Activated naive CD8-positive, alpha-beta T cell treated with anti-CD3 and anti-CD28 coated beads for 36 hours (primary cell): ENCODE measurements at places on chromosomes 3 and 15. TPM values are rescaled to one million over a fixed set of nuclear protein-coding genes. Genes with fewer than 3 reads are reported as not detected.

SEMA7A gene
- 51.4 TPM for total RNA-seq

MORC1 gene
- total RNA-seq = not detected

A4GNT gene
- total RNA-seq = not detected

RBPMS2 gene
- not detected for total RNA-seq

CX3CR1 gene
- total RNA-seq = 0.25 TPM

B3GALNT1 gene
- 14.0 TPM for total RNA-seq

GRAMD2A gene
- not detected for total RNA-seq

AADACL2 gene
- total RNA-seq = not detected

FBXW12 gene
- not detected for total RNA-seq

ZNF501 gene
- total RNA-seq = 3.6 TPM

POTEB gene
- not detected for total RNA-seq

ACKR4 gene
- total RNA-seq = 0.18 TPM

DNA sequence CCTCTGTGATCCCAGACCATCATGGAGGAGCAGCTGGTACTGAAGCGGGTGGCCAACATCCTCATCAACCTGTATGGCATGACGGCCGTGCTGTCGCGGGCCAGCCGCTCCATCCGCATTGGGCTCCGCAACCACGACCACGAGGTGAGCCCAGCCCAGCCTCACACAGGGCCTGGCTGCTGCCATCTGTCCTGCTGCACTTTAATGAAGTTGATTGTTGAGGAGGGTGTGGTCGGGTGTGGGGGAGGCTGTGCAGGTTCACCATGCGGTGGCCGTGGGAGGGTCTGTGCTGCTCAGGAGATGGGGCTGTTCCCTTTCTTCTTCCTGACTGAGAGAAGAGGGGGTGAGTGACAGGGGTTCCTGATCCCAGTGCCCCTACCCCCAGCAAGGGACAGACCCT, 30.6 kb downstream of the ACAD9 start:
- DNase-seq = no peak

DNA sequence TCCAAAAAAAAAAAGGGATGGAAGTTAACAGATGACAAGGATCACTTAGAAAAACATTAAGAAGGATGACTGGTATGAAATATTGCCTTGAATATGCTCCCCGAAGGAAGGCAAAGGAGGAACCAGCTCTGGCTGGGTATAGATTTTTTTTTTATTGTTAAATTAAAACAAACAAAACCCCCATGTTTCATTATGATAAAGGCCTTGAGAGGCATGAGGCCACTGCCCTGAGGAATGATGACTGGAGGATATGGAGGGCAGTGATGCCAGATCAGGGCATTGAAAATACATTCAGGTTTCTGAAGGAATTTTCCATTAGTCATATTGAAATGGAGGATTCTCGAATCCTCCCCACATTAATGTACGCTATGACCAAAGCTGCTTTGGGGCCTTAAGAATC, 120.9 kb downstream of the ADAMTS9 start:
- DNase-seq = no peak

GRCh38 chr3:99625643-99626416, 12.6 kb upstream of the COL8A1 start:
- DNase-seq = no peak

- DNase-seq = no peak
Measured at GRCh38 chr3:154536751-154537150, 106.8 kb upstream of the GPR149 start.

- no peak for DNase-seq
Measured at GRCh38 chr3:71975573-71975972, 190.6 kb upstream of the PROK2 start.

DNA sequence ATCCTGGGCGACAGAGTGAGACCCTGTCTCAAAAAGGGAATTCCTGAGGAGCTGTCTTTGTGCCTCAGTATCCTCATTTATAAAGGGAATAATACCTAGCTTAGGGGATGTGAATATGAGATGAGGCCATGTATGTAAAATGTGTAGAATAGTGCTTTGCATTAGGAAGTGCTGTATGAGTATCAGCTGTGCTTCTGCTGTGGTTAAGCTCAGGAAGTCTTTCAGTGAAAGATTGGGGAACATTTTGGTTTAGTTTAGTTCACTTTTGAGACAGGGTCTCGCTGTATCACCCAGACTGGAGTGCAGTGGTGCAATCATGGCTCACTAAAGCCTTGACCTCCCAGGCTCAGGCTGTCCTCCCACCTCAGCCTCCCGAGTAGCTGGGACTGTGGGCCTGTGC, 10.6 kb downstream of the THUMPD3 start:
- no peak for DNase-seq

DNA sequence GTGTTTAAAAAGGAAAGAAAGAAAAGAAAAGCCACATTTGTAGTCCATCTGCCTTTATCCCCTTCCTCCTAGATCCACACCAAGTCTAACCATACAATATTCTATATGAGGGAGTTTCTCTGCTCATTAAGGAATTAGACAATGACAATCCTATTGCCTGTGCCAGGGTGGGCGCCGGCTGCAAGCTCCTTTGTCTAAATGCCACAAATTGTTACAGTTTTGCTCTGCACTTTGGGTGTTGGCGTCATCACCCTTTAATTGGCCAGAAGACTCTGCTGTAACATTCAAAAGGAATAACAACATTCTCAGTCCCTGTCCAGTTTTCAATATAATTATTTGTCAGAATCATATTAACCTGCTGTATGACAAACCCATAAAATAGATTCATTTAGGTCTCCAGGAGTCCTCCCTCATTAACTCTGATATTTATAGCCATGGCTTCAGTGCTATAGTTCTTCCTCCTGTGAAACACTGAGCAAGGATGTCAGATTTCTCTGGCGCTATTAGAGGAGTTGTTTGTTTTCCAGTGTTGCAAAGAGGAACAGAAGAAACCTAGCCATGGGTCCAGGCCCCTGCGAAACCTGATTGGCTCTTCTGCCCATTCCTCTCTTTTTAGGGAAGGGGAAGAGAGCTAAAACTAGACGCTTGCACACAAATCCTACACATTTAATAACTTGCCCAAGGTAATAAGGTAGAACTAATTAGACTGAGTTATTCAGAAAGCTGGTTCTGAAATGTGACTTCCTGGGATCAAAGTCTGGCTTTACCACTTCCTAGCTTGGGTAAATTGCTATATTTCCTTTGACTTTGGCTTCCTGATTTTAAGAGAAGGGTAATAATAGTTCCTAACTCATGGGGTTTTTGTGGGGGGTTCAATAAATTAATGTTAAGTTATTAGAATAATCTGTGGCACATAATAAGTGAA, 112.4 kb downstream of the CD47 start:
- DNase-seq = no peak

DNA sequence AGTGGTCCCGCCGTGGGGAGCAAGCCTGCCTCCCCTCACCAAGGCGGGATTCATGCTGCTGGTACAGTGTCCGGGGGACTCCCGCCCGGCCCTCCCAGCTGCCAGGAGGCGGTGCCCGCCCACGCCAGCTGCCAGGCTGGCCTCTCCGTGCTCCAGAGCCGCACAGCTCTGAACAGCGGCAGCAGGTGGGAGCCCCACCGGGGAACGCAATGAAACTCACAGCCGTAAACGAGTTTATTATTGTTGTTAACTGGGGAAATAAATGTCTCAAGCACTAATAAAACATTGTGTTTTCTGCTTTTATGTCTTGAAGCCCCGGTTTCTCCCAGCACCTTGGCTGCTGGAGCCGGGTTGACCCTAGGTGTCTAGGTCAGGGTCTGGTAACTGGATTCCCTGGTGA, 317.7 kb upstream of the TLE3 start:
- no peak for DNase-seq

- peak; percentile 16 for DNase-seq
Measured at GRCh38 chr3:124730941-124731297, 667 bp downstream of the UMPS start.

DNA sequence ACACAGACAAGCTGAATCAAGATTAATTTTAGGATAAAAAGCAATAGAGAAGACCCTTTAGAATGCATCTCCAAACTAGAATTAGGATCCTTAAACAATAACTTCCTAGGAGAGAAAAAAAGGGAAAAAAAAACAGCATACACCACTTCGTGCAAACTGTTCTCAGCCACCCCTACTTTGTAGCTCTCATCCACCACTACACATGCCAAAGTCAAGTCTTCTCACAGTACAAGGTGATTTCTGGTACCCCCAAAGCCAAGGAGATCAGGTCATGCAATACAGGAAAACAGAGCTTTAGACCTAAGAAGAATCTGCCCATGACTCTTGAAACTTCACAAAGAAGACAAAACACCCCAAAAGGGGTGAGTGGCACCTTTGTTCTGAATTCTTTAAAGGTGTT, 166.9 kb downstream of the SUCNR1 start:
- no peak for DNase-seq

- DNase-seq = no peak
Measured at GRCh38 chr3:170711786-170712185, 125.9 kb upstream of the SLC7A14 start.

GRCh38 chr15:40285554-40286011, 2.7 kb upstream of the ANKRD63 start:
- no peak for DNase-seq

DNA sequence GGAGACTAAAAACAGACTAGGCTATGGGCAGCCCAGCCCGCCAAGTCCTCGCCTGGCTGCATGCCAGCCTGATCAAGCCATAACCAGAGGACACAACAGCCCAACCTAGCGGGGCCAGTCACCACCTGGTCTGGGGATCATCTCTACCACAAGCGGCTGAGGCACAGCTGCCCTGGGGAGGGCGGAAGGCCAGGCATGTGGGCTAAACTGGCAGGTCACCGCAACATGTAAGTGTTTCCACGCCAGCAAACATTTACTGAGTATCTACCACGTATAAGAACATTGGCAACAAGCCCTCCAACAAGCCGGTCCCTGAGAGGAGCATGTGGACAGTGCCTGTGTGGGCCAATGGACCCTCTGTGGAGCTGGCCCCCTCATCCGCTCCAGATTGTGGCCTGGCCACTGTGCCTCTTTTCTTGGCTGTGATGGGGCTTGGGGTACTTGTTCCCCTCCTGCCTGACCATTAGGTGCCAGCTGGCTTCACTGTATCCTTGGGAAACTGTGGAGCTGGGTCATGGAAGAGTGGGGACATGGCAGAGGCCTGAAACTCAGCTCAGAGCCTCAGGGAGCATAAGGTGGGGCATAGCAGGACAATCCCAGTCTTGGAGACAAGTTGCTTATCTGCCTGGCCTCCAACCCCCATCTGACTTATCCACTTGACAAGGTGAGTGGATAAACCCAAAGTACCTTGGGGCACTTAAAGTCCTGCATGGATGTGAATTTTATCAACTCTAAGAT, 9.0 kb downstream of the UBXN7 start:
- no peak for DNase-seq

- DNase-seq = no peak
Measured at GRCh38 chr15:76866008-76866407, 39.1 kb downstream of the SCAPER start.

DNA sequence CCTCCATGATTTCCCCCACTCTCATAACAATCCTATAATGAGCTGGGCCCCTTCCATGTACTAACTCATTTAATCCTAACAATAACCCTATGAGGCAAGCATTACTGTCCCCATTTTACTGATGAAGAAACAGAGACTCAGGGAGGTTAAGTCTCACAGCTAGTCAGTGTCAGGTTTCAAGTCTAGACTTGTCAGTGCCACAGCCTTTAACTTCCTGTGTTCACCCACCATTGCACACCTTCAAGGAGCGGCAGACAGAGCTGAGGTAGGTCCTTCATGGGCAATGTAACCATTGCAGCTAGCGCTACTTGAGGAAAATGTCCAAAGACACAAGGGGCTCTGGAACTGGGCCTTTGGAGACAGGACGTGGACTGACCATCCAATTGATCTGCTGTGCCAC, 105.8 kb upstream of the CTNNB1 start:
- DNase-seq = no peak

DNA sequence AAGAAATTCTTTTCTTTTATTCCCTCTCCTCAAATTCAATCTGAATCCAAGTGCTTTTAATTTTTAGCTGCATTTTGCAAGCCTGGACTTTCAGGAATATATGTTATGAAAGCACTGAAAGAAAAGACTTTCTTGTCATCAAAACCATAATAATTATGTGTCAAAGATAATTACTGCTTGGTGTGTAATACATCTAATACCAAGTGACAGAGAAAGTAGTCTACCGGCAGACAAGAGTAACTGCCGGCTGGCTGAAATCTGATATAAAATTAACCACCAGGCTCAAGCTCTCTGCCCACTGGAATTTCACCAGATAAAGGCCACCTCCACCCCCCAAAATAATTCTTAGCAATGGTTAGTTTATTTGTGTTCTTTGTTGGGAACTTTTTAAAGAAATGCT, 220.9 kb upstream of the CDIN1 start:
- DNase-seq = no peak

DNA sequence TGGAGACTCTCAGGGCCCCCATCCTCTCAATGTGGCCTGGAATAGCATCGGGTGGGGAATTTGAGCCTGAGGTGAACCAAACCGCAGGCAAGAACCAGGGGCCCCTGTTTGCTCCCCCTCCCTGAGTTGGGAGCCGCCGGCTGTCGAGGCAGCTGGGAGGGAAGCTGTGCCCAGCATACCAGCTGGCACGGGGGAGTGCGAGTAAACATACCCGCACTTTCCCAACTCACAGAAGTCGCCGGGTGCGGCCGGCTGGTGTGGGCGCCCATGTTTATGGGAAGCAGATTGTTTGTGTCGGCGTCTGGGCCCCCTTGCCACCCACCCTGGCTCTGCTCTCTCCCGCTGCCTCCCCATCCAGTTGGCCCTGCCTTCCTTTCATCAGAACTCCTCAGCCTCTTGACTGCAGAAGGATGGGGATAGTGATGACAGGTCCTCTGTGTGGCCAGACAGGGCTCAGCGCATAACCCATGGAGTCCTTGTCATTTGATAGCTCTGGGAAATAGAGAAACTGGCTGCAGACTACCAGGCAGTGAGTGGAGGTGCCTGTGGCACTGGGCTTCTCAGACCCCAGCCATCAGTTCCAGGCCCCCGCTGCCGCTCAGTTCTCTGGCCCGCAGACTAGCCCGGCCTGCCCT, 60.4 kb downstream of the CACNA2D2 start:
- no peak for DNase-seq

DNA sequence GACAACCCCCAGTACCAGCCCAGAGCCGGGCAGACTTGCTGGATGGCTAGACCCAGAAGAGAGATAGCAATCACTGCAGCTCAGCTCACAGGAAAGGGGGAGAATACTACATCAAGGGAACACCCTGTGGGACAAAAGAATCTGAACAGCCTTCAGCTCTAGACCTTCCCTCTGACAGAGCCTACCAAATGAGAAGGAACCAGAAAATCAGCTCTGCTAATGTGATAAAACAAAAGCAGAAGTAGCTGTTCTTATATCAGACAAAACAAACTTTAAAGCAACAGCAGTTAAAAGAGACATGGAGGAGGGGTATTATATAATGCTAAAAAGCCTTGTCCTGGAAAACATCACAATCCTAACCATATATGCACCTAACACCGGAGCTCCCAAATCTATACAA, 283.3 kb downstream of the KLF13 start:
- DNase-seq = no peak
